ENCODE measurements at places on chromosomes 1 and 21.

DNA sequence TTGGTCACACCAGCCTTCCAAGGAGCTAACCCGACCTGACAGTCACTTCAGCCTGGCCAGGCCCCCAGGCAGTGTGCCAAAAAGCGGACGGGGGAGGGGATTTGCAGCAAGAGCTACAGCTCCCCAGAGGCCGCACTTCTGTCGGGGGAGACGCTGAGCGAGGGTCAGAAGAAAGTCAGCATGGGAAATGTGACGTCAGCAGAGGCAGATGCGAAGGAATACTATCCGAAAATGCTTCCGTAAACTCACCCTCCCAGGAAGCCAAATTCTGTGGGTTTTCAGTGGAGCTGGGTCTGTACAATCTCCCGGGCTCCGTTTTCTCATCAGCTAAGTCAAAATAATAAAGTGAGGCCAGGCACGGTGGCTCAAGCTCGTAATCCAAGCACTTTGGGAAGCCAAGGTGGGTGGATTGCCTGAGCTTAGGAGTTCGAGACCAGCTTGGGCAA is 28.5 kb upstream of the ECE1 start:
- DNase-seq = no peak

- DNase-seq = no peak
Measured at GRCh38 chr1:53148123-53148522, 5.7 kb upstream of the SLC1A7 start.

DNA sequence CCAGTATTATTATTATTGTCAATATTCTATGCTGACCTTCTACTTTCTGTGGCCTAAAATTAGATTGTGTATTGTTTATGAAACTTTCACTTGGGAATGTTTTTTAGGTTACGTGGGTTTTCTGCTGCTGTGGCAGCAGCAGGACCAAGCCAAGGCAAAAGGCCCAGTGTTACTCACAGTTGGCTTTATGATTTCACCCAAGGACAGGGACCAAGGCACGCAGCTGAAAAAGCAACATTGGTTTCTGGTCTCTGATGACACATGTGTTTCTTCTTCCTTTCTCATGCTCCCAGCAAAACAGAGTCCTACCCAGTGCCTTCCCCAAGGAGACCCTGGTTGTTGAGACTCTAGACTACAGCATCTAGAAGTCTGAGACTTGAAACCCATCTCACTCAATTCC is 413.7 kb downstream of the SETD4 start:
- DNase-seq = no peak

- DNase-seq = no peak
Measured at GRCh38 chr1:204569478-204569877, 53.3 kb downstream of the MDM4 start.

Data from CD4-positive, alpha-beta T cell treated with Interleukin-17A for 1 hour (primary cell).